OCI-LY7 (cell line): ENCODE measurements at places on chromosomes 5 and 9.

DNA sequence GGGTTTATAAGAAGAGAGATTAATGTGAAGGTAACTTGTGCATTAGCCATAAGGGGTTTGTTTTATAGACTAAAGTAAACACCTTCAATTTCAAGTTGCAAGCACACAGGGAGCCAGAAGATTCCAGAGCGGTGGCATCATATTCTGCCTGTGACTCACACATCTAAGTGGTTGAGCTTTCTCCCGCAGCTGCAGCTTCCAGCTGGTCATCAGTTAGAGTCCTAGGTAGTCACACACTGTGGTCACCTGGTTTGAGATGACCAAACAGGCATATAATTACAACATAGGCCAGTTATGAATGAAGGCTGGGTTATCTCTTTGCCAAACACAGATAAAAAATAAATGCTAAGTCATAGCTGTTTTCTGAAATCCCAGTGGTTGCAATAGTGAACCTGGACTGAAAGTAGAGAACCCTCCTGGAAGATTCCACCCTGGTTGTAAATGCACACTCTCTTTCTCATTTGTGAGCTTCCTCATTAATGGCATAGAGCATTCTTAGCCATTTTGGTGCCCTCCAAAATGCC, 171.3 kb downstream of the GDNF start:
- DNase-seq = no peak

DNA sequence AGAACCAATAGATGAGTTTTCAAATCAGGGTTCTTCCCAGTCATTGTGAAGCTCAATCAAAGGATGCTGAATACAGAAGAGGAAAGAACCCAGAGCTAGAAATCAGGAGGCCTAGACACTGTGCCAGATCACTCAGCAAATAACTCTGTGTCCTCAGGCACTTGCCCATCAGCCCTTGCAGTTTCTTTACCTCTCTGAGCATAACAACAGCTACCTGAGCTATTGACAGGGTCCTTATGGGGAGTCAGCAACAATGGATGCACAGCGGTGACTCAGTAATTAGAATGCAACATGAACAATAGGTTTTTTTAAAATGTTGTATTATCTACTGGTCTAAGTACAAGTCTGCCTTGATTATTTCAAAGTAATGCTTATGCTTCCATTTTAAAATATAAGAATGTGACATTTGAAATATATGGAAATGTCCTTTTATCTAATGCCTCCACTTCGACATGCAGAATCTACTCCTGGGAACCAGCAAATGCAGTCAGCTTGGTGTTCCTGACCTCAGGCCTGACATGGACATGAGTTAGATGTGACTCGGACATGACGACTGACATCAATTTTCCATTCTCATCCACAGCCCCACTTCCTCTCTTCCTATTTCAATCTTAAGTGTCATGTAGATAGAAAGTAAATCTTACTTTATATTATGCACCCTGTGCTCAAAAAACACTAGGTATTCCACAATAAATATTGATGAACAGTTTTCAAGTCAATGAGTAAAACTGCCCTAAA, 155.0 kb downstream of the TLE1 start:
- no peak for DNase-seq

- DNase-seq = no peak
Observed at GRCh38 chr5:30890377-30890776, 303.1 kb upstream of the CDH6 start.

DNA sequence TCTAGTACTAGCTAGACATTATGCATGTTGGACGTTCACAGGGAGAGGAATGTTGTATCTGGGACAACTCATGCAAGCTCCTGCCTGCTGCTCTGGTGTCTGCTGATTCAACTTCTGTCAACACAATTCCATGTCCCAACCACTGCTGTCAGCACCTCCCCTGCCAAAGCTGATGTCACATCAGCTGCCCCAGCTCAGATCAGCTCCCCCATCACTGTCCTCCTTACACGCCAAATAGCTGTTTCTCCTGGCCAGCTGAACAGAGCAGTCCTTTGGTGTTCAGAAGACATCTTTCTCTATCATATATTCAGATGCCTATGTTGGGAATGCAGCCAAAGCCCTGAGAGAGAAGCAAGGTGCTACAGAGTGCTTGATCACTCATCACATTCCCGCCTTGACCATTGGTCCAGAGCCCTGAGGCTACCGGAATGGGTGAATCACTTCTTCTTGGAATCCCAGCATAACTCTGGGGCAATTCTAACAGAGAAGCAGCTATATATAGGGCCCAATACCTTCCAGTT, 223.3 kb downstream of the SEC61B start:
- DNase-seq = no peak
